Activated effector memory CD4-positive, alpha-beta T cell treated with anti-CD3 and anti-CD28 coated beads, Interleukin-2, amount 50 U/mL, for 16 hours (primary cell): ENCODE measurements at places on chromosomes 16 and 17.

DNA sequence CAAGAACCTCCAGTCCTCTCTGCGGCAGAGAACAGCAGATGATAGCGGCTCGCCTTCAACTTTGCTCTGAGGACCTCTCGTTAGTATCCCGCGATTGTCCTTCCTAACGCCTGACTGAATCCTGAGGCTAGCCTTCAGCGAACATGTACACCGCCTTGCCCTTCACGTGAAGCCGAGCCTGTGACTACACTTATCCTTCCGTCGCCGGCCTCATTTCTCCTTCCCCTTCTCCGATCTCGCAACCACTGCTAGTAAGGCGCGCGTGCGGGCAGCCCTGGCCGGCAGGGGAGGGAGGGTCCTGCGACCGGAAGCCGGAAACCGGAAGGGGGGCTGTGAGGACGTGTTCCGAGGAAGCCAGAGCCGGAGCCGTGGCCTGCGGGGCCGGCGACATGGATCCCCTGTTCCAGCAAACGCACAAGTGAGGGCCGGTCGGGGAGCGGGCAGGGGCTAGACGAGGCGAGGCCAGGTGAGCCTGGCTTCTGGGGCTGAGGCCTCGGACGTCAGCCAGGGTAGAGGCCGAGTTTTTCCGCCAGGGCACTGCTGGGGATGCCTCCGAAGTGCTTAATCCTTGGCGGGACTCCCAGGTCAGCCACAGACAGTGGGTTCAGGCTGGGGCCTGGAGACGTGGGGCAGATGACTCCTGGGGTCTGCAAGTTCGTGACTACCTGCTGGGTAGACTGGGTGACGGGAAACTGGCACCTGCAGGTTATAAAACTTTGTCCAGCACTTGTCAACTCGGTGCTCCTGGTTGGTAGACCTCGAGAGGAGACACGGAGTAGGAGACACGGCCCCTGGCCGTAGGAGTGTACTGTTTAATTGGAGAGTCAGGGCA lies at the start of gene GOSR2:
TSS of gene GOSR2 (plus strand) at position 357 of the 832 bp plus-strand sequence. CDS start at position 390, 33 bp downstream.
- DNase-seq, result peak; percentile 95

GRCh38 chr16:82082543-82083244 lies 47.6 kb downstream of the HSD17B2 start:
- no peak for DNase-seq

- no peak for DNase-seq
Observed at GRCh38 chr16:56637814-56638750, at the start of gene MT1A. TSS of gene MT1A (plus strand) at chr16:56638666. CDS start at chr16:56638739, 73 bp downstream.

GRCh38 chr17:69287168-69287567 lies 39.8 kb downstream of the ABCA5 start:
- DNase-seq, result no peak

- peak; percentile 81 for DNase-seq
Observed at GRCh38 chr17:77420804-77421629, 280.2 kb downstream of the SEC14L1 start.

- DNase-seq, result no peak
Observed at GRCh38 chr17:75783069-75783783, 1.4 kb upstream of the UNK start.

DNA sequence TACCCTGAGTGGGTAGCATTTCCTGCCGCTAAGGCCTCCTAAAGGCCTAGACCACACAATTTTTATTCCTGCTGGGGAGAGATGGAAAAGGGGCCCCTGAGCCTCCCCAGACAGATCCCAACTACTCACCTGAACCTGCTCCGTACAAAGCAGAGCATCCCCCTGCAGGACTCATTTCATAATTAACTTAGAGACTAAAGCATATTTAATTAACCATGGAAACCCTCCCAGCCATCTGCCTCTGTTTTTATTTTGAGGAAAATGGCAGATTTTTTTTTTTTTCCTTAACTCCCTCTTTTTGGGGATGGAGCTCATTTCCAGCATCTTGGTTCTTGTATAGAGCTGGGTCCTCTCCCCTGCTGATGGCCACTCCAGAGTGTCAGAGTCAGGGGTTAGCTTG lies 96.5 kb upstream of the CRHR1 start:
- no peak for DNase-seq

- peak; percentile 84 for DNase-seq
Observed at GRCh38 chr16:31458073-31458843, 1.0 kb upstream of the ARMC5 start.
